ENCODE measurements at places on chromosomes 5 and 9.

DNA sequence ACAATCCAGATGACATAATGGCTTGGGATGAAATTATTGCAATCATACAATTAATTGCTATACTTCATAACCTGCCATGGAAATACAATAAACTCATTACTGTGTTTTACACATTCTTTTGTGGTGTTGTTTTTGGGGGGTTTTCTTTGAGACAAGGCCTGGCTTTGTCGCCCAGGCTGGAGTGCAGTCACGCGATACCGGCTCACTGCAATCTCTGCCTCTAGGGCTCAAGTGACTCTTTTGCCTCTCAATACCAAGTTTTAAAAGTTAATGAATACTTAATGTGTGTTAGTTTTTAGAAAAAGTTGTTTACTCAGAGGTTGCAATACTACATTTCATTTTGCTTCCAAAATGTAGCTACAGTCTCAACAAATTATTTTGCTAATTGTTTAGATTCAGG is 598.4 kb downstream of the CHSY3 start:
- no peak for DNase-seq

DNA sequence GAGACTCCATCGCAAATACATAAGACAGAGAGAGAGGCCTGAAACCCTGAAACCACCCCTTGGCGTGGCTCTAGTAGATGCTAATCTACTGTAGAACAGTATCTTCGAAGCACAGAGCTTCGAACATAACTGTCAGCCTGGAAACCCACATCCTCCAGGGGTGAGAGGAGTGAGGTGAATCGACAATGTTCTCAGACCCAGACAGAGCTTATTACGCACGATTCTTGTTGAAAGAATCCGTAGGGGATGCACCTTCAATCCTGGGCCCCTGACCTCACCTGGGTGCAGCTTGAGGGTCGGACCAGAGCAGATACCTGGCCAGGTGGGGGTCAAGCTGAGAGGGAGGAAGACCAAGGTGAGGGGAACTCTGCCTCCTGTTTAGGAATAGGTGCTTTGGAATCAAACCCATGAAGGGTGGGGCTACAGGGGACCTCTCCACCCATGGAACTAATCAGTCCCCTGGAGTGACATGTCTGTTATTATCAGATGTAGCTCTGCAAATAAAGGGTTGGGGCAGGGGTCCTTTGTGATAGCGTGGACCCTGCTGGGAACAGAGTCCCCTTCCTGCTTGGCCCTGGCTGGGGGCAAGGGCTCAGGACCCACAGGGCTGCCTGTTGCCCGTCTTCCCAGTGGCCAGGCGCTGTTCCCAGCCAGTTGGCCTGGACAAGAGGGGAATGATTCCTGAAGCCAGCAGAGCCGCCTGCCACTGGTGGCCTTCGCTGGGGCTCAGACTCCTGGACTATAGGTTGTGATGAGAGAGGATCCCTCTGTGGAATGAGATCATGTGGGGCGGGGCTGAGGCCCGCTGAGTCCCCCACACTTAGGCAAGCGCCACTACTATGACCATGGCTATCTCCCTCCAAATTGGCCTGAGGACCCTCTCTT is 41.2 kb downstream of the DBH start:
- DNase-seq, result no peak

DNA sequence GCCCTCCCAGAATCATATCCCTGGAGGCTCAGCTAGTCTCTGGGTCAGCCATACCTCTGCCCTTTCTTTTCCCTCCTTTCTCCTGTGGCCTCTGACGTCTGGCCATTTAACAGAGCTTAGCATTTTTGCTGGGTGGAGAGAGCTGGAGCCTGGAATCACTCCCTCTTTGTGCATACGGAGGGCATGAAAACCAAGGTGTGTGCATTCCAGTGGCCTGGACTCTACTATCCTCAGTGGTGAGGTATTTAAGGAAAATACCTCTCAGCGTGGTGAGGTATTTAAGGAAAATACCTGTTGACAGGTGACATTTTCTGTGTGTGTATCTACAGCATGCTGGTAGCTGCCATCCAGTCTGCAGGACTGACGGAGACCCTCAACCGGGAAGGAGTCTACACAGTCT is 27.5 kb downstream of the TGFBI start:
- DNase-seq, result no peak

- DNase-seq, result no peak
Observed at GRCh38 chr5:40291338-40291737, 388.4 kb upstream of the PTGER4 start.

DNA sequence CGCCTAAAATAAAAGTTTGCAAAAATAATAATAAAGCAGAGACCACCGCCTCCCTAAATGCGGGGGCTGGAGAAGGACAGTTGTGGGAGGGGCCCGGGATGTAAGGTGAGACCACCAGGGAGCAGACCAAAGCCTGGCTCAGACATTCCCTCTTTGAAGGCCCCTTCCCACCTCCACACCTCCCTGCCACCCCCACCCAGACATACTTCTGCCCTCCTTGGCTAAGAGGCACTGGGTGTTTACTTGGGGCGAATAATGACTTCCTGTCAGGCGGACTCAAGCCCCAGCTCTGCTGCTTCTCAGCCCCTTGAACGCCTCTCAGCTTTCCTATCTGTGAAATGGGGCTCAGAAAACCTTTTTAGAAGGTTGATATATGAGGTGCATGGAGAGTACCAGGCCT is 58.8 kb upstream of the GGTA1 start:
- no peak for DNase-seq

DNA sequence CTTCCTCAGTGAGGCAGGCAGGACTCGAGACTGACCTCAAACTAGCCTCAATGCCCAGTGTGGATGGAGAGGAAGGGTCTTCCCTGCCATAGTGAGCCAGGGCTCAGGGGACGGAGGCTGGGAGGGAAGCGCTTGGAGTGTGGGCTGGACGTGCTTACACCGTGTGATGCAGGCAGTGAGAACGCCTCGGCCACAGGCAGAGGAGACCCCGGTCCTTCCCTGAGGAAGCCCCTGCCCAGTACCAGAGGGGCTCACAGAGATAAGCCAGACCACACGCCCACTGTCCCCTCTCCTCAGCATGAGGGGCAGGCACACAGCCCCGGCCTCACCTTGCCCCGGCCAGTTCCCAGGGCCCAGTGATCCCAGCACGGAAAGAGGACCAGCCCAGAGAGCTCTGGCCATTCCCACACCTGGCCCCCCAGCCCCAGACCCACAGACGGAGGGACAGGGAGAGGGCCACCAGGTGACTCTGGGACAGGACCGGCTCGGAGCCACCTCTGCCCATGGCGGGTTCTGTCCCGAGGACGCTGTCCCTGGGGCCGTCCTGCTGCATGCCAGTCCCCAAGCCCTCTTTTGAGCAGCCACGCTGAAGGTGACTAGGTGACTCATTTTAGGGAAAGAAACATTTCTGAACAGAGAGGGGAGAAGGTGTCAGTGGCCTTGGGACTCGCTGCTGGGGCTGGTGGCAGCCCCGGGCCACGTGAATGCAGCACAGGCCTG is 6.0 kb upstream of the NSMF start:
- no peak for DNase-seq

- no peak for DNase-seq
Observed at GRCh38 chr5:133373121-133373870, 239.0 kb downstream of the FSTL4 start.

DNA sequence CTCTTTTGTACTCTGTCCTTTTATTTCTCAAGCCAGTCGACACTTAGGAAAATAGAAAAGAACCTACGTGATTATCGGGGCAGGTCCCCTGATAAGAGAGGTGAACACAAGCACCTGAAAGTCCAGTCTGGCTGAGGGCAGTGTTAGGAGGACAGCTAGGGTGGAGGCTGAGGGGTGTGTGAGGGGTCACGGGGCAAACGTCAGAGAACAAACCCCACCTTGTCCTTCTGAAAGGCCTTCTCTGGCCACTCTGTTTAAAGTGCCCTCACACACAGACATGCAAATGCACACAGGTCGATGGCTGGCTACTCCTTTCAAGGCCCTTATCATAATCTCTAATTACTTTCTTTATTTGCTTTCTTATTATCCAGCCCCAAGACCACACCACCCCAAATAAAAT is 108.8 kb downstream of the ESM1 start:
- no peak for DNase-seq

DNA sequence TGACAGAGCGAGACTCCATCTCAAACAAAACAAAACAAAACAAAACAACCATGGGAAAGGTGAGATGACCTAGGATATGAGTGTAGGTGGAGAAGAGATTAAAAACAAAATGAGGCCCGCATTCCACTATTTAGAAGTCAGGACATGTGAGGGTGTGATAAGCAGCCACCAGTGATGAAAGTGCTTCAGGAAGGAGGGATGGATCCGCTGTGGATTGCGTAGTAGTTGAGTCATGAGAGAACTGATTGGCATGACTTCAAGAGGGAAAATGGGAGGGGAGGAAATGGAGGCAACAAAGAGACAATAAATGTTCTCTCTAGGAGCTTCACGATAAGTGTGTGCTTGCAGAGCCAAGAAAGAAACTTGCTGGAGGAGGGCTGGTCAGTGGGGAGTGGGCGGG is 367.6 kb downstream of the ARL15 start:
- no peak for DNase-seq

GRCh38 chr5:87122151-87122977 is 145.3 kb upstream of the RASA1 start:
- no peak for DNase-seq

GRCh38 chr5:77029376-77029885 is 773 bp upstream of the AGGF1 start:
- no peak for DNase-seq

DNA sequence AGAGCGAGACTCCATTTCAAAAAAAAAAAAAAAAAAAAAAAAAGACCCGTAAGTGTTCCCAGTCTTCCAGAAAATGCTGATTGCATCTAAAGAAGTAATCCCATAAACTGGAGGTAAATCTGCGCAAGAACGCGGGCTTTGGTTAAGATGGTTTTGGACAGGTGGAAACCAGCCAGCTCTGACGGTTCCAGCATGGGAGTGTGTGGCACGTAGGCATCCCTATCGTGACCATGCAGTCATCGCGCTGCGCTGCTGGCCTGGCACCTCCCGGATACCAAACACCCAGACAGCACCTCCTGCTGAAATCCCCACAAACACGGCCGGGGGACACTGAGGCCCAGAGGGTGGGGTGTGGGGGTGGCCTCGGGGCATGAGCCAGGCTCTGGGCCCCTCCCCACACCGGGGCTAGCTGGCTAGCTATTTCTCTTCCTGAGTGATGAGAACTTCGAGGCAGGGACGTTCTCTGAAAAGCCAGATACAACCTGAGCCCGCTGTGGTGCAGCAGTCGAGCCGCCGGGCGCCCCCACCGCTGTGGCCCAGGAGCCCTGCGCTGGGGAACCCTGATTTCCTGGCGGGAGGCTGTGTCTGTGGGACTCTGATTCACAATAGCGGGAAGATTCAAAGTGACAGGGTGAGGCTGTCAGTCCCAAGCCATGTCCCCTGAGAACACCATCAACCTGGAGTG is 32.2 kb upstream of the NOTCH1 start:
- no peak for DNase-seq

DNA sequence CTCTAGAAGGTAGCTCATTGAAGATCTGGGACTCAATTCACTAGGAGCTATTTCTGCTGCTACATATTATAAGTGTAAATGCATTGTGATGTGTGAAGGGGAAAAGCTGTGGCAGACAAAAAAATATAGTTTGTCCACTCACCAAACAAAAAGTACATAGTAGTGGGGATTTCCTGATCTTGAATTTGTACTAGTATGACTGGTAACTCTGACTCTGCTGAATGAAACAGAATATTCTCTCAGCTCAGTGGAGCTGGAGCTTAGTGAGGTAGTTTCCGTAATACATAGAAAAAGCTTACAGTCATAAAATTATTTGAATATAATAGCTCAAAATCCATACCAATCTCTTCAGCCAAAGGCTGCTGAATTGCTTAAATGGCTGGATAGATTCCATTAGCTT is 455.6 kb upstream of the CD180 start:
- no peak for DNase-seq

DNA sequence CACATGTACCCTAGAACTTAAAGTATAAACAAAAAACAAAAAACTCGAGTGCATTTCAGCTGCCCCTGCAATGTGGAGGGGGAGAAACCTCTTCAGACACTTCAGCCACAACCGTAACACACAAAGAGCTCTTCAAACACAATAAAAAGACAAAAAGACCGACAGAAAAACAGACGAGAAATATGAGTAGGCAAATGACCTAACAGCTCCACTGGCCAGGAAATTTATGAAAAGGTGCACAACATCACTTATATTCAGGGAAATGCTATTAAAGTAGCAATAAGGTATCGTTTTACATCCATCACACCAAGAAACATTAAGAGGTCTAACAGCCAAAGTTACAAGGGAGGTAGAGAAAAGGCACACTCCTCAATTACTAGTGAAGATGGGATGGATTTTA is 6.2 kb downstream of the ZBED3 start:
- no peak for DNase-seq

GRCh38 chr5:159824188-159825161 is 91.8 kb upstream of the ADRA1B start:
- no peak for DNase-seq

- no peak for DNase-seq
Observed at GRCh38 chr5:74167206-74167929, 473.2 kb downstream of the ENC1 start.

DNA sequence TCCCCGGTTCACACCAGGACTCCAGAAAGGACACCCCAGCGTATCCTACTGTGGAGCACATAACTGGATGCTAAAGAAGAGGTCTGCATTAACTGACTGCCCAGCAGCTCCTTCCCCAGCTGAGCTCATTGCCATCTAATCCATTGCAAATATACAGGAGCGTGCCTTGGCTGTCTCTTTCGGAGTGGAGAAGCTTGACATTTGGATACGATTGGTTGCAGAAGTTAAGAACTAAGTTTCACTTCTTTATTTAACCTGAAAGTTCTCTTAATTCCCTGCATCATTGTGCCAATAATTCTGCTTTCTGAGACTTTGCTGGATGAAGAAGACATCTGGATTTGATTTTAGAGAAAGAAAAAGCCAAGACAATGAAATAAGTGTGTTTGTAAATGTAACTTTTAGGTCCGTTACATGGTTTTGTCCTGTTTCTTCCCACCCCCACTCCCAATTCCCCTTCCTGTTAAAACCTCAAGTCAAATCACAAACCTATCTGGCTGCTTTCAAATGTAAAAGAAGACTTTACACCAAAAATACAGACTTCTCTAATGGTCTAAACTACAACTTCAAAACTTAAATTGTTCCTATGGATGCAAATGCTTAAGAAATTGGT is 33.9 kb downstream of the TAS2R1 start:
- no peak for DNase-seq

DNA sequence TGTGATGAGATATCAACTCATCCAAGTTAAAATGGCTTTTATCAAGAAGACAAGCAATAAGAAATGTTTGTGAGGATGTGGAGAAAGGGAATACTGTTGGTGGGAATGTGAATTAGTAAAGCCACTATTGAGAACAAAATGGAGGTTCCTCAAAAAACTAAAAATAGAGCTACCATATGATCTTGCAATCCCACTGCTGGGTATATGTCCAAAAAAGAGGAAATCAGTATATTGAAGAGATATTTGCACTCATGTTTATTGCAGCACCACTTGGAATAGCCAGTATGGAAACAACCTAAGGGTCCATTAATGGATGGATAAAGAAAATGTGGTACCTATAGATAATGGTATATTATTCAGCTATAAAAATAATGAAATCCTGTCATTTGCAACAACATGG is 25.1 kb downstream of the PPIP5K2 start:
- DNase-seq, result no peak

- DNase-seq, result no peak
Observed at GRCh38 chr5:107640568-107640967, 30.2 kb downstream of the EFNA5 start.

GRCh38 chr5:125484272-125484741 is 737.9 kb upstream of the ZNF608 start:
- DNase-seq, result no peak

All from stimulated activated CD8-positive, alpha-beta memory T cell treated with anti-CD3 and anti-CD28 coated beads, Interleukin-4, amount 100 ng/mL, for 4 hours (primary cell).